ENCODE measurements at places on chromosomes 11 and 22.
A peak's percentile ranks its signal among the peaks of the same experiment; 100 is the strongest.

DNA sequence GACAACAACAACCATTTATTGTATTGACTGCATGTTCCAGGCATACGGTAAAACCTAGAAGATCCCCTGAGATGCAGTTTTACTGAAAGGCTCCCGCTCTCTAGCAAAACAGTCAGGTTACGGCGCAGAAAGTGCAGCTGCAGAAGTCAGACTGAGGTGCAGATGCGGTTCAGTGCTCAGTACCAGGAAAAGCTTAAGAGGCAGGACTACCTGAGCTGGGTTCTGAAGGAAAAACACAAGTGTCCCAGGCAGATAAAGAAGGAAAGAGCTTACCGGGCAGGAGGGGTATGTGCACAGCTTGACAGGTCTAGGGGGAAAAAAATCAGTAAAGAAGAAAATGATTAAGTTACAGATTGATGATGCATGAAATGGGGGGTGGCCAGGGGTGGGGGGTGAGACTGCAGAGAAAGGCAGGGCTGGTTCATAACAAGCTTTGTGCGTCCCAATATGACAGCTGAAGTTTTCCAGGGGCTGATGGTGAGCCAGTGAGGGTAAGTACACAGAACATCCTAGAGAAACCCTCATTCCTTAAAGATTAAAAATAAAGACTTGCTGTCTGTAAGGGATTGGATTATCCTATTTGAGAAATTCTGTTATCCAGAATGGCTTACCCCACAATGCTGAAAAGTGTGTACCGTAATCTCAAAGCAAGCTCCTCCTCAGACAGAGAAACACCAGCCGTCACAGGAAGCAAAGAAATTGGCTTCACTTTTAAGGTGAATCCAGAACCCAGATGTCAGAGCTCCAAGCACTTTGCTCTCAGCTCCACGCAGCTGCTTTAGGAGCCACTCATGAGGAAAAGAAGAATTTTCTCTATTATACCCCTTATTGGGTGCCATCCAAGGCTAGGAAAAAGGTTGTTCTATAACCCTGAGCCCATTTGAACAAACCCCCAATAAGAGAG lies 11.9 kb downstream of the LARGE1 start:
- DNase-seq: no peak

DNA sequence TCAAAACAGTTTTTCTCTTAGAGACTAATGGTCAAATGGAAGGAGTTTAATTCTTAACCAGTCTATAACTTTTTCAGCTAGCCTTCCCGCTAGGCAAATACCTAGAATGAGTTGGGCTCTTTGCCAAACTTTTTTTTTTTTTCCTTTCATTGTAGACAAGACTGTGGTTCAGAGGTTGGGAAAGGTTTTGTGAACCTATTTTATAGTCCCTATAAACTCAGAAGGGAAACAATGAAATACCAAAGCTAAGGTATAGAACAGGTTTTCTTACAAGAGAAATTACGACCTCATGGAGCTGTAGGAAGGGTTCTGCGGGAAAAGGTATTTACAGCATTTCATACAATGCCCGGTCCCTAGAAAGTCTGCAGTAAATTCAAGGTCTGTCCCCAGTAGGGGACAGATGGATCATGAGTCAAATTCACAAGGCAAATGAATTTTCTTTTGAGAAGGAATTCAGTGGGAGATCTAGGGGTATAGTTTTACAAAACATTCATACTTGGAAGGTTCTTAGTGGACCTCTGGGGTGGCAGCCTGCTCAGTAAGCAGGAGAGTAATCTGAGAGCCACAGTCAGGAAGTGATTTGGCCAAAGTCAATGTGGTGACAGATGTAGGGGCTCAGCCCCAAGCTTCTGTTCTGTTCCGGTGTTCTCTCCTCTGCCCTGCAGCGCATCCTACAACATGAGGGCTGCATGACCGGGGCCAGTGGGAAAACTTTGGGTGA lies 146.8 kb downstream of the DBX1 start:
- no peak for DNase-seq

DNA sequence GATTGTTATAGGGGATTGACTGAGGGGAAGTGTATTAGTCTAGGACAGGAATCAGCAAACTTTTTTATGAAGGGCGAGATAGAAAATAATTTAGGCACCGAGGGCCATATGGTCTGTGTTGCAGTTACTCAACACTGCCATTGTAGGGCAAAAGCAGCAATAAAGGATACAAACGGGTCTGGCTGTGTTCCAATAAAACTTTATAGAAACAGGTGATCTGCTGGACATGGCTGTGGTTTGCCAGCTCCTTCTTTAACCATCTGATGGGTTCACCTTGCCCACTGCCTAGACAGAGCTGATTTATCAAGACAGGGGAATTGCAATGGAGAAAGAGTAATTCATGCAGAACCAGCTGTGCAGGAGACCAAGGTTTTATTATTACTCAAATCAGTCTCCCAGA lies 20.0 kb downstream of the PRR5L start:
- no peak for DNase-seq

- no peak for DNase-seq
These were observed 552 bp downstream of the PRR33 start for GRCh38 chr11:1890856-1891830.

GRCh38 chr11:73716153-73717056 lies 44.5 kb downstream of the RAB6A start:
- DNase-seq: no peak

GRCh38 chr11:34149786-34150185 lies 44.4 kb downstream of the NAT10 start:
- DNase-seq: no peak

DNA sequence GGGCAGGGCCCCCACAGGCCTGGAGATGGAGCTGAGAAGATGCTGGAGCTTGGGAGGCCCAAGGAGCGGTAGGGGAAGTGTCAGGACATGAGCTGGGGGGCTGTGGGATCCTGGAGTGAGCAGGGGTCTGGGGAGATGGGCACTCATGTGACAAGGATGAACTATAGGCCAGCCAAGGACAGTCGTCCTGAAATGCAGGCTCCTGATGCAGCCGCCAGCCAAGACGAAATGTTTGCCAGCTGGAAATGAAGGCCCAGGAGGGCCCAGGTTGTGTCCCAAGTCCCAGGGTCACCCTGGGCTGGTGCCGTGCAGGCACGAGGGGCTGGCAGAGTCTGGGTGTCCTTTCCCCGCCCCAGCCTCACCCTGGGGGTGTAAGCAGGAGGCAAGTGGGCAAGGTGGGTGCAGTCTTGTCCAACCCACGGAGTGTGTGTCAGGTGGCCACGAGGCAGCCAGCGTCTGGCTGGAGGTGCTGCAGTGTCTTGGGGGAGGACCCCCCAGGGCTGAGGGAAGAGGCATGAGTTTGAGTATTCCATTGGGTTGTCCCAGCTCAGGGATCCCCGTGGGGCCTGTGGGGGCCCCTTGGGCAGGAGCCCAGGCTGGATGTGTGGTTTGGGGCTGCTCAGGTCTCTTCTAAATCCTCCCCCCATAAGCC lies 21.4 kb downstream of the MRGPRG start:
- no peak for DNase-seq

GRCh38 chr22:35643991-35644390 lies 4.3 kb upstream of the APOL6 start:
- DNase-seq: no peak

DNA sequence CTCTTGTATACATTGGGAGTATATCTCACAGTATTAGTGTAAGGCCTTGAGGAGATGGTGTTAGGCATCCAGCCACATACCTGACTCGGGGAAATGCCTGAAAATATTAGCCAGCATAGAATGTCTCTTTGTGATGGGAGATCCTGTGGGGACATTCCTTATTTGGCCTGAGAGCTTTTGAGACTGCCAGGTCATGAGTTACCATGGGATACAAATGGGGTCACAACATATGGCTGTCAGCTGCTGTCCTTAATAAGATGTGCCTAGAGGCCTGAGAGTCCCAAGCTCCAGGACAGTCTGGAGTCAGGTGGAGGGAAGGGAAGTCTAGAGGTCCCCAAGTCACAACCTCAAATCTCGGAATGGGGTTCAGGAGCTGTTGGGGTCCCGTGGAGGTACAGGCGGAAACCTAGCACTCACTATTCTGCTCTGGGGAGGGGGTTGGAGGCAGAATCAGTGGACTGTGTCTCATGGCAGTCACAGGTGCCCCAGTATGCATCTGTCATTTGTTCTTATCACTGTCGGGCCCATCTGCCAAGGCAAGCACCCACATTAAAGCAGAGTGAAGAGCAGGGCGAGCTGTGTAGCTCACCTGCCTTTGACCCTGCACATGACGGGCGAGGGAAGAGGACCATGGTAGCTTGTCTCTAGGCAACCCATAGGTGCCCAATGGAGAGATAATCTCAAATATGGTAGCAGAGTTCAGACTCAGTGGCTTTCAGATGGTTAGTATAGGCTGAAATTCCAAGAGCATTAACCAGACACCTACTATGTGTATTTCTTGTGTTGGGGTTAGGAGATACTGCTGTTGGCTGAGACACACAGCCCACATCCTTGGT lies 29.9 kb downstream of the KCNQ1OT1 start:
- no peak for DNase-seq

DNA sequence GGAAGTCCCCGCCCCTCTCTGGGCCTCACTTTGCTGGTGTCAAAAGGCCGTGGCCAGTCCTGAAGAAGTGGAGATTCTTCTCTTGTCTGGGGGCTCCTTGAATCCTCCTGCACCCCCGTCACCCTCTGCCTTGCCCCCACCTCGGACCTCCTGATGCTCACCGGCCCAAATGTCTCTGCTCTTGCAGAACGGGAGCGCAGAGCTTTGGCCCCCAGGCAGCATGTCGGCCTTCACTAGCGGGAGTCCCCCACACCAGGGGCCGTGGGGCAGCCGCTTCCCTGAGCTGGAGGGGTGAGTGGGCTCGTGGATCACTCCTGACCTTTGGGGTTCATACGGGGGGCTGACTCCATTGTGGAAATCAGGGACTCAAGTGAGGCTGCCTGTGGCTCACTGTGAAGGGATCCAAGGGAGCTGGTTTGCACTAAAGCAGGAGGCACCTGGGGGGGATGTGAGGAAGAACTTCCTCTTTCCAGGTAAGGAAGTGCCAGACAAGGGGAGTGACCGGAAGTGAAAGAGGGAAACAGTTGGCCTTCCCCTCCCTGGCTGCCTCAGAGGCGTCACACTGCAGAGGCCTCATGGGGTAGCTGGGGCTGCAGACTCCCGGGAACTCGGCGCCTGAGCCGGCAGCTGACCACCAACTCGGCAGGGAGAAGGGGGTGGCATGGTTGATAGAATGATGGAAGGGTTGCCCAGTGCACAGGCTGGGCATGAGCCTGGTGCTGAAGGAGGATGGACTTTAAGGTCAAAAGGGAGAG lies 23.1 kb downstream of the CSF2RB start:
- DNase-seq: no peak

DNA sequence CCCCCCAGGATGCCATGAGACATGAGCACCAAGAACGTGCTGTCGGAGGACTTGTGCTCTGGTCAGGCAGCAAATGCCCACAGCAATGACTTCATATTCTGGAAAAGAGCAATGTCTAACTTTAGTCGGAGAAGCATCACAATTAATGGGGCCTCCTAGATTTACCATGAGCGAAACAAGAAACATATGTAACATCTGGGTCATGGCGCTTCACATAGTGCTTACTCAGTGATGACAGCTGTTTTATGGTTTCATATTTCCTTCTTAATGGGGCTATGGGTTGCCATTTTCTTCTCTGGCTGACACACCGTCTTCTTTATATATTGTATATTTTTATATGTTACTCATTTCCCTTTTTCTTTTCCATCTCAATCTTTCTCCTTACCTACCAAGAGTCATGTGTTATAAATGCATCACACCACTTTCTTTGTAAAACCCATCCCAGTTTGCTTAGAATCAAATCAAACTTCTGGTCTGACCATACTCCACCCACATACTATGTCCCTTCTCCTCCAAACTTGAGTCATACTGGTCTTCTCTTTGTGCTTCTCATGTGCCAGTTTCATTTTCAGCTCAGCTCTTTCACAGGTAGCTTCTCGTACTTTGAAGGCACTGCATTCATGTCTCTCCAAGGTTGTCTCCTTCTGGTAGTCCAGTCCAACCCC lies 9.4 kb upstream of the CASP12 start:
- DNase-seq: no peak

- DNase-seq: no peak
These were observed 11.3 kb downstream of the PCSK7 start for GRCh38 chr11:117220568-117220967.

- no peak for DNase-seq
These were observed 41.4 kb downstream of the PPFIBP2 start for GRCh38 chr11:7555052-7555699.

- DNase-seq: no peak
These were observed 106.4 kb downstream of the DSCAML1 start for GRCh38 chr11:117690484-117691217.

GRCh38 chr11:107590460-107591377 lies at the start of gene ELMOD1:
TSS of gene ELMOD1 (plus strand) at chr11:107591147. CDS start at chr11:107618190, 27,043 bp downstream.
- DNase-seq: no peak

- DNase-seq: no peak
These were observed 6.9 kb downstream of the UPB1 start for GRCh38 chr22:24502034-24502433.

- DNase-seq: peak; percentile 34
These were observed 34.2 kb downstream of the DNHD1 start for GRCh38 chr11:6531267-6531752.

DNA sequence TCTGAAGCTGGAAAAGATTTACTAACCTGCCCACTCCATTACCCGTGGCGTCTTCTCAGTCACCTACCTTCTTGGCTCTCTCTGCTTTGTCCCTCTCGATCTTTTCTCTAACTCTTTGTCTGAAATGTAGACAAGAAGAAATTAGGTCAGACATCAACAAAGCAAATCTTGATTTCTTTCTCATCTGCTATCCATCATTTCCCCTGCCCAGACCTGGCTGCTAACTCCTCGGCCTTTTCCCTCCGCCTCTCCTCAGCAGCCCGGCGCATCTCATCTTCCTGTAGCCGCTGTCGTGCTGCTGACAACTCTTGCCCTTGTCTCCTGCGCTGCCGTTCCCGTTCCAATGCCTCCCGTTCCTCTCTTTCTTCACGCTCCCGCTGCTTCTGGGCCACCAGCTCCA lies 1.2 kb downstream of the UBXN1 start:
- no peak for DNase-seq
